ENCODE measurements at places on chromosomes 1 and 21.

- DNase-seq: no peak
Observed at GRCh38 chr1:178487070-178487615, 9.6 kb downstream of the CLEC20A start.

DNA sequence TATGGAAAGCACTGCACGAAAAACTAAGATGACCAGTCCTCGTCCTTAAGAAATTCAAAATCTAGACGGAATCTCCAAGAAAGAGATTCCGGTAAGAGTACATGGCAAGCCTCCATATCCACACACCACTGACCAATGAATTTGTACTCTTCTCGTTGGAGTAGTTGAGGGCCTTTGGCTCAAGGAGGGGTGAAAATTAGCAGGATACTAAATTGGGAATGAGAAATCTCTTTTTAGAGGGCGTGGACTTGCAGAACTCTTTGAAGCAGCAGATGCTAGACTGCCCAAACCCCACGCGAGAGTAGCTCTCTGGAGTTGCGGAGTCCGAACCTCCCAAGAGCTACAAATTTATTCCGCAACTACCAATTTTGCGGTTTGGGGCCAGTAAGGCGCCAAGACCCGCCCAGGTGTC, 872 bp upstream of the PPP2R5A start:
- DNase-seq: no peak

DNA sequence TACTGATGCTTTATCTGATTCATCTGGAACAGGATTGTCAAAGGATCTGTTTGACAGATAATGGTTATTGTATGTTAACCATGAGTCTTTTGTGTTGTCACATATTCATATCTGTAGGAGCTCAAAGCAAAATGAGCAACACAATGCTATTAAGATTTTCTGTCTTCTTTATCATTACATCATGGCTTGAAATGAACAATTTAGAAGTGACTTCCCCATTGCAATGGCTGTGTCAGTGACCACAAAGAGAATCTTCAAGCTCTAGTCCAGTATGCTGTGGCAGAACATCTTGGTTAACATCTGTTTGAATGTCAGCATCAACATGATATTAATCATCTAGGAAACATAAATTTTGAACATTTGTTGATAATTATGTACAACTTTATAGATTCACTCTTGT, 1148.5 kb downstream of the PLA2G4A start:
- no peak for DNase-seq

- no peak for DNase-seq
Observed at GRCh38 chr1:15445390-15446122, 7.3 kb downstream of the CTRC start.

- DNase-seq: no peak
Observed at GRCh38 chr1:14173598-14173997, 424.9 kb upstream of the KAZN start.

DNA sequence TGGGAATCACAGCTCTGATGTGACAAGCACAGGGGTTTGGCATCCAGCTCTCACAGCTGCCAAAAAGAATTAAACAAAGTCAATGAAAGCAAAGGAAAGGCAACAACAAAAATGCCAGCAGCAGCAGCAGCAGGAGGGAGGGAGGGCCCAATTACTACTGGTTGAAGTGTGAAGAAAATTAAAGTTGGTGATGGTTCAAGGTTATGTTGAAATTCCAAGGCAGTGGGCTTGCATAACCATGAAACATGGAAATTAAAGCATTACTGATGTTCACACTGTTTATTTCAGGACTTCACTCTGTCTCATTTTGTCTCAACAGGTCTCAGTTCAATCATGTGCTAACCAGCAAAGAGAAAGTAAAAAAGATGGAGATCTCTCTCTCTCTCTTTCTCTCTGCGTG, 220.3 kb upstream of the LYPLAL1 start:
- DNase-seq: no peak

DNA sequence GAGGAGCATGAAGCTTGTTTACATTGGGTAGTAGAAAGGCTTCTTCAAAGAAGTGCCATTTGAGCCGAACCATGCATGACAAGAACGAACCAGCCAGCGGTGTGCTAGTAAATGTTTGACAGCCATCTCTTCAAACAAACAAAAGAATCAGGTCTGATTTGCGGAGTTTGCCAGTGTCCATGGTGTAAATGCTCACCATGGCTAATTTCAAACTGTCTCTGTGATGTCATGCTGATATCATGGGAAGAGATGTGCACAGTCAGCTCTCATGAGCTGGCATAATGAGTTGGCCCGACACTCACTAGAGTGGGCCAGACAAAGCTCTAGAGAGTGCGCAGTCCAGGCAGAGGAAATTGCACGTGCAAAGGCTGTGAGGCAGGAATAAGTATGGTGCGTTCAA, 101.1 kb downstream of the KAZN start:
- DNase-seq: no peak

- no peak for DNase-seq
Observed at GRCh38 chr1:53663529-53664300, 75.2 kb downstream of the GLIS1 start.

DNA sequence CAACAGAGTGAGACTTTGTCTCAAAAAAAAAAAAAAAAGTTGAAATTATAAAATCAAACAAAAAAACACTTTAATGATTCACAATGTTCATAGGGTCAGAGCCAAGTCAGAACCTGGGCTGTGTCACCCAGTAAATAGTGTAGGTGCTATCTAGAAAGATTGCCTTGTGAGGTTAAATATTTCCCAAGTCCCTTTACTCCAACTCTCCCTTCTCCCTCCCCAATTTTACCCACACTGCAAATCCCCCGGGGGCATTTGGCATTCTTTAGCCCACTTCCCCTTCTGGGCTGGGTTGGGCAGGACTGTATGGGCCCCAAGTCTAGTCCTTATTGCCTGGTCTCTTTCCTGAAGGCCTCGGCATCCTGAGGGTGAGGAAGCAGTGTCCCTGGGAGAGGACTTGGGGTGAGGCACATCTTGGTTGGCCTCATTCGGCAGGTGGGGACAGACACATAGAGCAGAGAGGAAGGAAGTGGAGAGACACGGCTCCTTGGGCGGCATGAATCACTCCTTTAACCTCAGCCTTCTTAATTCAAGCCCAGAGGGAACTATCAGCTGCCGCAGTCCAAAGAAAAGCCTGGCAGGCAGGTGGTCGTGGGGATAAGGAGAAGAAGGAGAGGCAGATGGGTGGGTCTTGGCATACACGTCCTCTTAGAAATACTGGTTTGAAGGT, 8.2 kb downstream of the ADORA1 start:
- no peak for DNase-seq

DNA sequence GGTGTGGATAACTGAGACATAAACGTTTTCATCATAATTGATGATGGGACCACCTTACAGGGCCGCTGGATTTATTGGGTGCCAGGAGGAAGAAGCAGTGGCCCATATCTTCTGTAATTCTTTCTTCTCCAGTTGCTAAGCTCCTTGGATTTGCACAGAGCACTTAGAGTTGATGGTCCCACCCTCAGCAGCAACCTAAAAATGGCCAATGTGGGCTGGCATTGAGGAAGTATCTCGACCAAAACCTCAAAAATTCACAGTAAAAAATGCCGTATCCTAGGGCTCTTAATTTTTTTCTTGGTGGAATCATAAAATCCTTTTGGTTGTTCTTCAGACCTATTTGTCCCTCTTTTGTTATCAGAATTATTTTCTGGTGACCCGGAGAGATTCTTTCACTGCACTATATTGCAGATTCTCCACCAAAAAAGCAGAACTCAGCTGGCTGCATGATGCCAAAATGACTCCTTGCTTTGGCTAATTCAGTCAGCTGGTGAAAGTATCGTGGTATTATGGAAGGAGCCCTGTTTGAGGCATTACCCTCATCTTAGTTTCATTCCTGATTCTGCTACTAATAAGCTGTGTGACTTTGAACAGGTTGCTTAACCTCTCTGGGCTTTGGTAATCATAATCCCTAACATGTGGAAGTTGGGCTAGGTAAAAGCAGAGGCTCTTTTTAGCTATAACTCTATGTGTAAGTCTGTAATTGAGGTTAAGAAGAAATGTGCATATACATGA, 27.6 kb downstream of the KIRREL1 start:
- no peak for DNase-seq

Data from heart right ventricle (tissue), 16 donors.